Stimulated activated CD8-positive, alpha-beta memory T cell treated with anti-CD3 and anti-CD28 coated beads, Interleukin-7, amount 100 ng/mL, for 48 hours (primary cell): ENCODE measurements at places on chromosomes 12 and 14.

DNA sequence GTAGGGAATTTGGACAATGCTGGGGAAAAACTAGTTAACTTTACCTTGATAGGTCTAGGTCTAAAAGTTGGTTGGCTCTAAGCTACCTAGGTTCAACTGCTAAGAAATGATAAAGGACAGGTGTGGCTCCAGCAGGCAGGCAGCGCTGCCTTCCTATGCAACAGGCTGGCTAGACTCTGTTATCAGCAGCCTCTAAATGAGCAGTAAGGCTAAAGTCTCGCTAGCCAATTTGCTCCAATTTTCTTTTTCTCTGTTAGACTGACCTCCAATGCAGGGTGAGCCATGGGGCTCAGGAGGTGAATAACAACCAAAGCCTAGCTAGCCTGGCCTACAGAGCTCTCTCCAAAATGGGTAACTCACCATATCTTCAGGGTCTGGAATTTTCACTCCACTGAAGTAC lies 26.5 kb downstream of the DMAC2L start:
- no peak for DNase-seq

DNA sequence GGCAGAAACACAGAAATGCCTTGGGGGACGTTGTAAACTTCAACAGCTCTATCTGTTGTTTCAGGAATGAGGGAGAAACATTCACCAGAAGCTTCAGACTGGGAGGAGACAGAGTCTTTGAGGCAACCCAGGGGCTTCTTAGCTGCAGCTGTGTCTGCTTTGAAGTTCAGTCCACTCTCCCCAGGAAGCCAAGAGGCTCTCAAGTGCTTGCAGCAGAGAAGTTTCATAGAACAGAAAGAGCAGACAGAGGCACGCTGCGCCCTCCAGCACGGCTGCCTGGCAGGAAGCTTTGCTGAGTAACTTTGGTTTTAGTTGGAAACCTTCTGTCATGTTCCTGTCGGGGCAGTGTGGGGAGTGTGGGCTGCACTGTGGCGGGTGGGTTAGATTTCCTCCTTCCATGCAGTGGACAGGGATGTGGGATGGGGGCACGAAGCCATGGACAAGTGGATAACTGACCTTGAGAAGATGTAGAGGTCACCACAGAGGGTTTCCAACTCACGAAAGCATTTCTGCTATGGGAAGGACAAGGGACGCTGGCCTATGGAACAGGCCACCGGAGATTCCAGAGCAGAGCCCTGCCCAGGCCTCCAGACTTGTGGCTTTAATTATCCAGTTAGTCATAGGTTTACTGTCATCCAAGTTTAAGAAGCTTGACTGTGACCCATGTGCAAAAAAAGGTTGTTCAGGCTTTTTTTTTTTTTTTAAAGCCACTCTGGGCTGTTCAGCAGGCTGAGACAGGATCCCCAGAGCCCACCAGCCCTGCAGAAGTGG lies 107.7 kb downstream of the ARF6 start:
- DNase-seq, result peak; percentile 64

DNA sequence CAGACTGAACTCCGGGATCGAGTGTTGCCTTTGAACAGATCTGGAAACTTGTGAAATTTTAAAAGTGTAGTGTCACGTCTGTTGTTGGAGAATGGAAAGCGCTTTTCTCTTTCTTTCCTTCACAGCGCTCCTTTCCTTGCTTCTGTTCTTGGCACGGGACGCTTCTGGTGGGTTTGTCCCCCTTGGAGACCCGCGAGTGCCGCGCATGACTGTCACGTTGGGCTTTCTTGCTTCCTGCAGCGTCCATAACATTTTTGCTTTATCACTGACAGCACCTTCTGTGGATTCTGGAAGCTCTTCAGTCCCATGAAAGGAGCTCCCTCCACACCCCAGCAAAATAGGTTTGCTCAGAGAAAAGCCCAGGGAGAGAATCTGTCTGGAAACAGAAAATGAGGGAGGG lies 193.0 kb upstream of the TMEM132C start:
- no peak for DNase-seq

DNA sequence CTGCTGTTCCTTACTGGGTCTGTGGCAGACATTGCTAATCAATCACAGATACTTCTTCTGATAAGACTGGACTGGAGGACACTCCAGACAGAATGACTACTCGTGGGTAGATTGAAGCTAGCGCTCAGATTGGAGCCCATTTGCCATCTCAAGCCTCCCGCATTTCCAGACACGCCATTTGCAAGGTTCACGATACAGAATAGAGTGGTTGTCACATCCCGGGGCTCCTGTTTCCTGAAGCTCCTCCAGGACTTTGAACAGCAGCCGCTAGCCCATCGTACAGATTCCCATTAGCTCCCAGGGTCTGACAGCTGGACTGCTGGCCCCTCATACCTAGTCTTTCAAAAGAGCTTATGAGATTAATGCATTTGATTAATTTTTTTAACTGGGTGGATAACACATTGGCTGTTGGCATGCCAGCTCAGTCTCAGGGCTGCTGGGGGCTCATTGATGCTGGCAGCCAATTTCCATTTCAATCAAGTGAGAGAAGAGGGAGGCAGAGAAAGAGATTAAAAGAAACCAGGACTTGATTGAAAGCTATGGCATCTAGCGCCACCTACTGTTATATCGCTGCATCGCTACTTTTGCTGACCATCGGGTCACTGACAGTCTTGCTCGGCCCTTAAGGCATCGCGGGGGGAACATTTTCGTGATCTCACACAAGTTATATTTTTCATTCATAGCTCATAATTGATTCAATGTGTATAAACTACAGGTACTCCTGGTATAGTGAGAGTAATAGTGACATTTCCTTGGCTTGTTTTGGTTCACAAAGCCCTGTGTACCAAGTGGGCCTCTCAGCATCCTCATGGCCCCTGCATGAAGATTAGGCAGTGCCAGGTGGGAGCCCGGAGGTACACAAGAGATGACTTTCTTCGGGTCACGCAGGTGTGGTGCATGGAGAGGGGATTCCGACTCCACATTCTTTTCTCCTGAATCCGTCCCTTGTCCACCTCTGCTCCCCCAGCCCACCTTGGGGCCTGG lies 78.6 kb downstream of the CCDC60 start:
- DNase-seq, result peak; percentile 22

DNA sequence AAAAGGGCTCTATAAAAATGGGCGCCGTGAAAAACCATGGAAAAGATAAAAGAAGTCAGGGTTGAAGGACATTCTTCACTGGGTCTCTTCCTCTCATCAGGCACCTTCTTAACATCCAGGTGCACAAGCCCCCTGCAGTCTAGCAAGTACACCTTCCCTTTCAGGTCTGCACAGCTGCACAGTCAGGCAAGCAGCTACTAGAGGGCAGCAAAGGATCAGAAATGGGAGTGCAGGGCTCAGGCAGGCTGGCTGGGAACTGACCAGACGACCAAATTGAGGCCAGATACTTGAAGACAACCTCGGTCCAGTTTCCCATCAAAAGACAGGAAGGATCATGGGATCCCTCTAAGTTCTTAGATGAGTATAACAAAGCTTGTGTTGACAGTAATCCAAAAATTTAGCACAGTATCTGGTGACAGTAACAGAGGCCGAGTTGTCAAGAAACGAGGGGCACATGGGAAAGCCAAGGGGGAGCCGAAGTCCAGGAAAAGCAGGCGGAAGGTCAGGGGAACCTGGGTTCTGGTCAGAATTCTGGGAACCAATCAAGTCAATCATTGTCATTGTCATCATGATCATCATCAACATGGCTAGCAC lies 10.1 kb upstream of the GRIP1 start:
- no peak for DNase-seq

- DNase-seq, result no peak
These were observed 52.6 kb downstream of the LRP6 start for GRCh38 chr12:12214201-12214600.
